AG08395 (cell line): ENCODE measurements at places on chromosomes 12 and 14.

DNA sequence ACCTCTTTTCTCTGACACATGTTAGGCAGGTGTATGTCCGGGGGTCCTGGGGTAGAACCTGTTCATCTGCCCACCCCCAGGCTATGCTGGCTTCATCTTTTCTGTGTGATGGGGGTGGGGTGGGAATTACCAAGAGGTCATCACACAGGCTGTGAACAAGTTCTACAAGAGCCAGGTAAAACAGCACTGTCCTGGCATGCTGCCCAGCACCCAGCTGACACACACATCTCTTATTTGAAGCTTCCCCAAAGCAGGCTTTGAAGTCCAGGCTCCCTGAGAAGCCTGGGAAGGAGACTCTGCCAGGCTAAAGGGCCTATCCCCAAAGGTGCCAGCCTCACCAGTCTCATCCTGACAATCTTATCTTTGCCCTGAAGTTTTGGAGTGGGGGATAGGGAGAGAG, 141.1 kb downstream of the ALG10 start:
- no peak for DNase-seq

DNA sequence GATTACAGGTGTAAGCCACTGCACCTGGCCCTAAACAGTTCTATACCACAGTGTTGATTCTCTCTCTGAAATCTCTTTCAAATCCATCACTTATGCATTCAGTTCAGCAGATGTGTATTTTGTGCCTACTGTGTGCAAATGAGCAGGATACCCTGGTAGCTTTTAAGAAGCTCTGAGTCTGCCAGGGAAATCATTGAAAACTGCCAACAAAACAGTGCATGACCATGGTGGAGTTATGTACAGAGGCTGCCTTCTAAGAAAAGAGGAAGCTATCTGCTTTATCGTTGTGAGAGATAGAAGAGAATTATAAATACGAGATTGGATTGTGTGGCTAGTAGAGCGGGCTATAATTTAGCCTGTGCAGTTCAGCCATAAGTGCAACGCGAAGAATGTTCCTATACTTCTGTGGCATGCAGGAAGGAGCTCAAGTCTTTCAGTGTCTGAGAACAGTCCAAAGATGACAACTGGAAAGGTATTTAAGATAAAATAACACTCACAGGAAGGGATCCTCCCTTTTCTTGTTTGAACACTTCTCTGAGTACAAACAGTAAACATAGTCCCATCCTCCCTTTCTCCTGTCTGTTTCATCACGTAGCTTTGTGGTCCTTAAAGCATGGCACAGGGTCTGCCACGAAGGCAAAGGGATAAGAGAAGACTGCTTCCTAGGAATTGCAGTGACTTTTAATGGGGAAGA, 4.3 kb downstream of the DIP2B start:
- DNase-seq = no peak

DNA sequence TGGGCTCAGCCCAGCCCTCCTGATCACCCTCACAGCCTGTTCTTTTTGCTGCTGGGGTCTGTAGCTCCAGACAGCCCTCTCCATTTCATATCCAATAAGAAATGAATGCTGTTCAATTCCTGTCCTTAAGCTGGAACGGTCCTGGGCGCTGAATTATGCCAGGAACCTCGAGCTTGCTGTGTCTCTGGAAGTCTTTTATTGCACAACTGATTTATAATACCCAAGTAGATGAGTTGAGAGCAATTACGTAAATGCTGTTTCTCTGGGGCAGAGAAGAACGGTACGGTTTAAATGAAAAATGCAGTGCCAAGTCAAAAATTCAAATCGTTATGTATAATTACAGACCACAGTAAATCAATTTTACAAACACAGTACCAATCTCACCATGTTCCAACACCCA, 161.0 kb downstream of the SAMD4A start:
- peak; percentile 69 for DNase-seq

GRCh38 chr12:53300187-53300586, 692 bp downstream of the MYG1 start:
- DNase-seq = peak; percentile 37

DNA sequence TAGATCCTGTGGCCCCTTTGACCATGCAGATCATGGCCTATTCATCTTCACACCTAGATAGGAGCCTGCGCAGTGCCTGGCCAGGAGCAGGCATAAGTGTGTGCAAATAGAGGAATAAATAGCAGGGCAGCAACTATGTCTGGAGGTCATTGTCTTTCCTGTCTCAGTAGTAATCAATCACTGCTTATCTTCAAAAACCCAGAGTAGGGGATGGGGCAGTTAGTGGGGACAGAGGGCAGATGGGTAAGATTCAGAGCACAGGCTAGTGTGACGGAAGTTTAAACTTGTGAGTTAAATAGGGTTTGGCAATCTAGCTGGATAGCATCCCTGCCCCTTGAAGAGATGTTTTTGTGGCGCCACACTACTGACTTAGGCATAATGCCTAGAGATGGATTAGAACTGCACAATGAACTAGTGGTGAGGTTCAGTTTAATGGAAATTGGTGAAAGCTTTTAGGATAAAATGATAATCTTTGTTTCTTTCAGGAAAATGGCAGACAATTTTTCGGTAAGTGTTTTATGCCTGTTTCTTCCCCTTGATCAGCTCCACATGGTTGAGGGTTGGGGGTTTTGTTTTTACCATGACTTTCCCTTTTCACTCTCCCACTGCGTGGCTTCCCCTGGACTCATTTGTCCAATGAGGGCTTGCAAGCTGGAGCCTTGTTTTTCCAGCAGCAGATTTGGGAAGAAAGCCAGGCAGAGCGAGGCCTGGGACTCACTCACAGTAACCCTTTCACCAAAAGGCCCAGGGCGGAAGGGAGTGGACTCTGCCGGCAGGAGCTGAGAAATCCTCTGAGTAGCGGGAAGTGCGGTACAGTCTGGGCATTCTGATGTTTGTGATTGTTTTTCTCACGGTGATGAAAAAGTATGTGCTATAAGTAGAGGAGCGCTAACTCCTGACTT, 8.1 kb downstream of the LGALS3 start:
- peak; percentile 77 for DNase-seq

DNA sequence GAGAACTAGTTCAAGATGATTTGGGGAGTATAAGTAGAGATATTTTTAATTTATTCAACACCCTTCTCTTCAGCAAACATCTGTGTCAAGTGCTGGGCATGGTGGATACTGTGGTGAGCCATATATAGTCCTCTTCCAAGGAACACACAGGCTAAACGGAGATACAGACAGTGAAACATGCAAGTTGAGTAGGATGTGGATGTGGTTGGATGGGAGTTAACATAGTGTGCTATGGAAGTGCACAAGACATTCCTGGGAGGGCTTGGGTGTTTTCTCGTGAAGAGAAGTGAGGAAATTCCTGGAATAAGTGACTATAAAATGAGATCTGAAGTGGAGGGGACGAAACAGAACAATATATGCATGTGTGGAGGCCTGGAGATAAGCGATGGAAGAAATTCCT, 181.1 kb upstream of the NPAS3 start:
- no peak for DNase-seq

- DNase-seq = no peak
Measured at GRCh38 chr14:34093883-34094282, 143.0 kb upstream of the EGLN3 start.

- no peak for DNase-seq
Measured at GRCh38 chr14:62743560-62743959, 301.7 kb downstream of the KCNH5 start.

GRCh38 chr14:23562822-23563472, 4.6 kb downstream of the AP1G2 start:
- peak; percentile 55 for DNase-seq

- peak; percentile 13 for DNase-seq
Measured at GRCh38 chr12:13101821-13102375, 1.6 kb downstream of the GSG1 start.

DNA sequence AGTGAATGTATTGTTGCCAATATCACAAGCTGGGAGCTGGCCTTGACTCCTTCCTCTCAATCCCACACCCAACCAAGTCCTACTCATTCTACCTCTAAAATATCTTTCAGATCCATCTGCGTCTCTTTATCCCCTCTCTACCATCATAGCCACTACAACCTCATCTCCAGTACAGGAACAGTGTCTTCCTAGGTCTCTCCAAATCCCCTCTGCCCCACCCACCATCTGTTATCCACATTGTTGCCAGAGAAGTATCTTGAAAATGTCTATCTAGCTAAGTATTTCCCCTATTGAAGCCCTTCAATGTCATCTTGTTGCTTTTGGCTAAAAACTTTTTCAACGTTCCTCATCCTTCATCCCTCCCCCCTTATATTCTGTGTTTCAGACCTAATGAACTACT, 244.7 kb downstream of the C12orf75 start:
- no peak for DNase-seq

DNA sequence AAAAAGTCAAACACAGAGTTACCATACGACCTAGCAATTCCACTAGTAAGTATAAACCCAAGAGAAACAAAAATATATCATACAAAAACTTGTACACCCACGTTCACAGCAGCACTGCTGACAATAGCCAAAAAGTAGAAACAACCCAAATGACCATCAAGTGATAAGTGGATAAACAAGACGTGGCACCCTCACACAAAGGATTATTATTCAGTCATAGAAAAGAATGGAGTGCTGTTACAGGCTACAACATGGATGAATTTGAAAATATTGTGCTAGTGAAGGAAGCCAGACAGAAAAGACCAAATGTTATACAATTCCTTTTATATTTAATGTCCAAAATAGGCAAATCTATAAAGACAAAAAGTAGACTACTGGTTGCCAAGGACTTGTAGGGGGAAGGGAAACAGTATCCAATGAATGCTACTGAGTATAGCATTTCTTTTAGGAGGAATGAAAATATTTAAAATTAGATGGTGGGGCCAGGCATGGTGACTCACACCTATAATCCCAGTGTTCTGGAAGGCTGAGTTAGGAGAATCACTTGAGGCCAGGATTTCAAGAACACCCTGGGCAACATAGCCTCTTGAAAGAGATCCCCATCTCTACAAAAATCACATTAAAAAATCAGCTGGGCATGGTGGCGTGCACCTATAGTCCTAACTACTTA, 41.9 kb downstream of the SPTLC2 start:
- DNase-seq = no peak

DNA sequence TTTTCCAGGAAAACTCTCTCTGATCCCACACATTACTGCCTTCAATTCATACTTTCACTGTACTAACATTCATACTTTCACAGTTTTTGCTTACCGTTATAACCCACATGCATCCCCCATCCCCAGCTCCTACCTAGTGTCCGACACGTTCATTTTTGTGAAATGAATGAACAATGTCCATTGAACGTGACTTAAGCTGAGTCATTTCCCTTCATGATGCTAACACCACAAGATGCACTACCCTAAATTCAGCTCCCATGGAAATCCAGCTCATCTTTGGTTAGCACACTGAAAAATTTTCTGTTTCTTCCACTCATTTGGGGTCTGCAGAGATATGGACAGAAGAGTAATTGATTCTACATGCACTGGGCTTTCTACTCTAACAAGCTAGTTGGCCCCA, 84.7 kb downstream of the GALNT4 start:
- peak; percentile 50 for DNase-seq

- DNase-seq = no peak
Measured at GRCh38 chr12:81295251-81295650, 217.4 kb downstream of the ACSS3 start.

GRCh38 chr12:3145033-3145432, 67.9 kb downstream of the TSPAN9 start:
- DNase-seq = no peak

DNA sequence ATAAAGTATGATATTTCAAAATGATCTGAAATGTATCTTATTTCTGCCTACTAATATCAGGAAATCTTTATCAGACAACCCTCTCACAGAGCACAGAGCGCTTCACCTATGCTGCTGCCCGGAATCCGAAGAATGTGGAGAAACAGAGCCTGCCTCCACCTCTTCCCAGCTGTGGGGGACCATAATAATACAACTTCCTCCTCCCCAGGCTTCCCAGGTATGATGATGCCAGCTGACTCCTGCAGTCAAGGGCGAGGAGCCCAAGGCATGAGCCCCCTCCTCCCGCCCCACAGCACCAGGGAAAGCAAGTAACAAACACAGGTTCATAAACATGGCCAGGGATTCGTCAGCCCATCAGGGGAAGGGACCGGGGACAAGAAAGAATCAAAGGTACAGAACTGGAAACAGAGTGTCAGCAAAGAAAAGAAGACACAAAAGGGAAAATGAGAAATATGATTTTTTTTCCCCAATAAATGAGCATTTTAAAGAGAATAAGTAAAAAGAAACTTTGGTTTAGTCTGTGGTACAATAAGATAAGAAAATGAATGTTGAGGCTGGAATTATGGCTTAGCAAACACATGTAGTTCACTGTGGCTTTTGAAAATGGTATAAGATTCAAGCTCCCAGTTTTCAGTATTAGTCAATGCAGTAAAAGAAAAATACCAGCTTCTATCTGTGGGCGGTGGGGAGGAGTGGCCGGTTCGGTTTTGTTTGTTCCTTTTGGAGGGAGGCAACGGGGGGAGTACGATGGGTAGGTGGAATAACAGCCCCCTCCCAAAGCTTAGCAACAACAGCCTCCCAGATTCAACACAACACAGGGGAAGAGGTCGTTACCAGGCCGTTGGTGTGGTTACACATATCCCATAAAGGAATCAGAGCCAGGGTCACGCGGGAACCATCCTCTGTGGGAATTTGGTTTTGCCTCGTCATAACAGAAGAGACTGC, 68.3 kb downstream of the SETD3 start:
- no peak for DNase-seq

GRCh38 chr12:51744235-51744634, 104.3 kb downstream of the FIGNL2 start:
- no peak for DNase-seq

GRCh38 chr12:15474766-15475165, 152.5 kb downstream of the PTPRO start:
- no peak for DNase-seq

DNA sequence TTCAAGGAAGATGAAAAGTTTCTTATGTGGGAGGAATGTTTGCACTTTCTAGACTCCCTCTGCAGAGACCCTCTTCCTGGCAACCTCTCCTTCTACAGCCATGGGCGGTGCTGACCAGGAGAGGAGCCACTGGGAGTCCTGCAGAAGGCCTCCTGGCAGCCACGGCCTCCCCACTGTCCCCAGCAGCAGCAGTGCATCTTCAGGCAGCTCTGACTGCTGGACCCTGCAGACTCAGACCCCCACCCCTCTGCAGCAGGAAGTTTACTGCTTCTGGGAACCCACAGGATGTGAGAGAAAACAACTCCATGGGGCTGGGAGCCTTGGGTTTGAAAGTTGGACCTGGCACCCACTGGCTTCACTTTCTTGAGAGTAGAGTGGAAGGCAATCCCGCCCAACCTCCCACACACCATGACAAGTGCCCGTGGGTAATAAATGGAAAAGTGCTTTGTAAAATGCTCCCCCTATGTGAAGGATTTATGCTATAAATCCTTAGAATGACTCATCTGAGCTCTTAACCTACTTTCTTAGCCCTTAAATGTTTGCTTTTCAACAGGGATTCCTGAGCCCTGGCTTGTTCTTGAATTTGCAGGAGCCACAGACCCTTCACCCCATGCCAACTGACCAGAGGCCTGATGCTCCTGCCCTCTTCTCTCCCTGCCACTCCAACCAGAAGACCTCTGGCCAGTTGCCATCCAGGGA, 37.5 kb upstream of the DDX11 start:
- DNase-seq = no peak

GRCh38 chr12:84507956-84508850, 404.4 kb downstream of the SLC6A15 start:
- peak; percentile 84 for DNase-seq
